ENCODE measurements at places on chromosomes 7 and 10.

GRCh38 chr7:91021956-91022355 is 242.3 kb upstream of the FZD1 start:
- DNase-seq, result no peak

GRCh38 chr7:28937619-28938018 is 20.5 kb downstream of the TRIL start:
- DNase-seq, result no peak

GRCh38 chr10:111785921-111786320 is 397.6 kb downstream of the GPAM start:
- no peak for DNase-seq

DNA sequence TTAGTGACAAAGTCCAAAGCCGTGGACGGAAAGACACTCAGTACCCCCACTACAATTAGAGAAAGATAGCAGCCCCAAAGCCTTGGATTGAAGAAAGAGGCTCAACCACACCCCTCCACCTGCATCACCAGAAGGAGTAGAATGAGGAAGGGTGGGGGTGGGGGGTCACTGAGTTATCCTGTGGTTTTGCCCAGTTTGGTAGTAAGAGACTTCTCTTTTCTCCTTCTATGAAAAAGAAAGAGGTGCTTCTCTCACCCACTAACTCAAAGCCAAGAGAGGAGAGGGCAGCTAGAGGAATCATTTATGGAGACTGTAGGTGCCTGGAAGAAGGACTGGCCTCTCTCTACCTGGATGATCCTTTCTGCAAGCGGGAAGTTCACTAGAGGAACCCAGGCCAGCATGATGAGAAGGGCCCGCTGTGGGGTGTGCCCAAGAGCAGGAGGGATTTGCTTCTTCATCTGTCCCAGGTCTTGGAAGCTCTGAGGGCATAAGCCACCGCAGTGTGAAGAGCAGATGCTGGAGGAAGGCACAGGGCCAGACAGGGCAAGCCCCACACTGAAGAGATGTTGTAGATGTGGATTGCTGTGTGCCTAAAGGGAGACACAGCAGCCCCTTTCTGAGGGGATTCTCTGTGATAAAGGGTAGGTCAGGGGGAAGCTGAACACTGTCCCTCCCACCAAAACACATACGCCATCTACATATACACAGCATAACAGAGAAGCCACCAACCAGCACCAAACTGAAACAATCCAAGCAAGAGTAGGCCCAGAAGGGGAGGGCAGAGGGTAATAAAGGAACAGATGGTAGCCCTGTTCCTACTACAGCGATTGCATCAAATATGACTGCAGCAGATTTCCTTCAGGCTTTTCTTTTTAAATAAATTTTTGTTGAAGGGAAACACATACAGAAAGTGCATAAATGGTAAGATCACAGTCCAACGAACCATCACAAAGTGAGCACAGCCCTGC is 25.8 kb upstream of the LANCL2 start:
- no peak for DNase-seq

- no peak for DNase-seq
Observed at GRCh38 chr10:77248104-77248790, 389.4 kb downstream of the KCNMA1 start.

DNA sequence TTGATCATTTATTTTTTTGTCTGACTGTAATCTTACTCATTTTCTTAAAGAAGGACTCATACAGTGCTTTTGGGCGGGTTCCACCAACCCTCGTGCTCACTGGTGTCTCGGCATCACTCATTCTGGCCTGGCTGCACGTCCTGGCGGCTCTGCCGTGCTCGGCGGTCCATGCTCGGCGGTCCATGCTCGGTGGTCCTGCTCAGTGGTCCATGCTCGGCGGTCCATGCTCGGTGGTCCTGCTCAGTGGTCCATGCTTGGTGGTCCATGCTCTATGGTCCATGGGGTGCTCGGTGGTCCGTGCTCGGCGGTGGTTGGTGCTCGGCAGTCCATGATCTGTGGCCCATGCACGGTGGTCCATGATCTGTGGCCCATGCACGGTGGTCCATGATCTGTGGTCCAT is 72.5 kb downstream of the WDR37 start:
- no peak for DNase-seq

DNA sequence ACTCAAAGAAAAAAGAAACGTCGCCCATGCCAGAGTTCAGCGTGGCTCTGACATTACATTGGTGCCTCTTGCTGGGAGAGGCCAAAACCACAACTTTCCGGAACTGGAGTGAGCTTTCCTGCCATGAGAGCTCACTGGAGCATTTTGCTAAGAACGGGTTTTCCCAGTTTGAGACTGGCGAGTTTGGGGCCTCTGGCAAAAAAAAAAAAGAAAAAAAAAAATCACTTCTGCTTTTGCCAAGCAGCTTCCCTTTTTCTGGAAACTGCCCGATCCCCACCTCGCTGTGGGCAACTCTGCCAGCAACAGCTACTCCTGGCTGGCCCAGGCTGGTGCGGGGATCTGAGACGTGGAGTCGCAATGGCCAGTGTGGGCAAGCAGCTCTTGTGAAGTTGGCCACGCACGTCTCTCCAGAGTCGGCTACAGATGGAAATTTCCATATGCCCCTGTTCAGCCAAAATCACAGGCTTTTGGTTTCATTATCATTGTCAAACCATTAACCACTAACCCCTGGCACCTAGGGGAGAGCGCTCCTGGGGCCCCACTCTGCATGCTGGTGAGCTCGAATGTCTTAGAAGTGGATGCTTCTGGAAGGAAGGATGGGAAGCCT is 25.7 kb downstream of the PRKAG2 start:
- no peak for DNase-seq

GRCh38 chr10:112899391-112900065 is 50.5 kb upstream of the TCF7L2 start:
- DNase-seq, result no peak

All from fibroblast of the conjunctiva (primary cell).